ENCODE measurements at places on chromosomes 7 and 10. TPM values are rescaled to one million over a fixed set of nuclear protein-coding genes. Genes with fewer than 3 reads are reported as not detected.

PPP1R17 gene
- total RNA-seq = not detected

TFPI2 gene
- 0.79 TPM for total RNA-seq

ELMO1 gene
- total RNA-seq = not detected

SERPINE1 gene
- total RNA-seq = 183 TPM

NPFFR1 gene
- not detected for total RNA-seq

CBLL1 gene
- total RNA-seq = 29.3 TPM

SPAG6 gene
- total RNA-seq = not detected

NYAP1 gene
- 0.87 TPM for total RNA-seq

ITGB1 gene
- total RNA-seq = 737 TPM

EVX1 gene
- not detected for total RNA-seq

UPK3B gene
- 47.5 TPM for total RNA-seq

LEP gene
- under 0.01 TPM for total RNA-seq

MALRD1 gene
- 0.33 TPM for total RNA-seq

Measured in placental epithelial cell (primary cell).